ENCODE measurements at places on chromosomes 1 and 21.

DNA sequence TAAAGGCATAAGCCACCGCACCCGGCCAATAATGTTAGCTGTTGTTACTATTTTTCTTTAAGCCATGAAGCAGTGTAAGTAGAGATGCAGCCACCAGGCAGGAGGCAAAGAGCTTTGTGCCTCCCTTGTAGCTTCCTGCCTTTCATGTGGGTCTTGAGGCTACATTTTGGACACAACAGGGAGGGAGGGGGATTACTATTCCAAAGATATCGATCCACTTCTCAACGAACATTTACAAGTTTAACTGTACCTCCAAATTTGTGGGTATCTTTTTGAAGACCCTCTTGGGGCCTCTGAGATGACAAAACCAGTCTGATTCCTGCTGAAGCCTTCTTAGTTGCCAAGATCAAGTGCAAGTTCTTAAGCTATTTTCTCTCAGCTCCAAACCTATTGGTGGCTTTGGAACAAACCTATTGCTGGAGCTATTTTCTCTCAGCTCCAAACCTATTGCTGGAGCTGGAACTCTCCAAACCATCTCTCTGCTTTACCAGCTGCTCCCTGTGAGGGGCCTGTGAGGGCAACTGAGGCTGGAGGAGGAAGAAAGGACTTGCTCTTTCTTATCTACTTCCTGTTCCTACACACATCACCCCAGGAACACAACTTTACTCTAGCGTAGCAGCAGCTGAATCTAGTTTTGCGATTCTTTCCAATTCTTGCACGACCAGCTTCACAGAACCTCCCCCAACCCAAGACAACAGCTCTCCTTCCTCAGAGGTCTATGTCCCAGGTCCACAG lies 16.1 kb upstream of the RCAN3 start:
- no peaks in the 10 kb centered on the region for H3K27me3 ChIP-seq
- H3K4me3 ChIP-seq = no peak overlapping the region
- H3K36me3 ChIP-seq = no peaks in the 10 kb centered on the region
- no peak for DNase-seq

DNA sequence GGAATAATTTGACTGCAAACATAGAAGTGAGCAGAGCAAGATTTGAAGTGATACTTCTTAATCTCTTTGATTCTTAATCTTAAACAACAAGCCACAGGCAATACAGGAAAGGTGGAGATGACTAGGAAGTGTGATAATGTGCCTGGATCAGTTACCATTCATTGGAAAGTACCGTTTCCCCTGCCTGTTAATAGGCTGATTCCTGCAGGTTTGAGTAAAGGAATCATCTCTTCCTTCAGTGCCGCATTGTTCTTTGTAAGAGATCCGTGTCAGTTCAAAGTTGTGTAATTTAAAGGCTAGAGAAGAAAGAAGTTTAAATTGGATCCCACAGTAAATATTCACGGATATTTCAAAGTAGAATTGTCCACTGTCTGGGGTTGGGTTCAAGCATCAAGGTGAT lies 43.5 kb upstream of the BCL10 start:
- no peak overlapping the region for H3K27ac ChIP-seq
- no peaks in the 10 kb centered on the region for H3K36me3 ChIP-seq
- no peak overlapping the region for H3K4me3 ChIP-seq
- no peaks in the 10 kb centered on the region for H3K27me3 ChIP-seq

GRCh38 chr1:156204686-156205085 lies 8.1 kb upstream of the PMF1 start:
- H3K4me3 ChIP-seq = no peak overlapping the region
- no peaks in the 10 kb centered on the region for H3K4me1 ChIP-seq
- DNase-seq = no peak

DNA sequence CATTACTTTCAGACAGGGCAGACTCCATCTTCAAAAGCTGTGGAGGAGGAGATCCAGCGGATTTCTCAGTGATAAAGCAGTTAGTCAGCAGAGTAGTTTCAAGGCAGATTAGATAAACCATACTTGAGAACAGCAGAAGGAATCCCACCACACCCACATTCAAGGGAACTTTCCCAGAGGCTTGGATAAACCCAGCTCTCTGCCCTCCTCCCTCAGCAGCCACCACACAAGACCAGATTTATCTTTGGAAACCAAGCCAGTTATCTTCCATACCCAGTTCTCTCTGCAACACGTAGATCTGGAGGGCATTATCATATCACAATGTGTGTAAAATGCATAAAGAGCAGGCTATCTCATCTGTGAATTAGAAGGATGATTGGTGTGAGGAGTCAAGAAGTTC lies 40.2 kb downstream of the GFI1 start:
- H3K4me1 ChIP-seq = peaks cover 5% of the 10 kb centered on the region
- H3K27ac ChIP-seq = no peak overlapping the region
- no peaks in the 10 kb centered on the region for H3K27me3 ChIP-seq
- no peak overlapping the region for H3K4me3 ChIP-seq
- H3K36me3 ChIP-seq = no peaks in the 10 kb centered on the region

GRCh38 chr21:14836950-14837349 lies 227.8 kb downstream of the NRIP1 start:
- no peaks in the 10 kb centered on the region for H3K36me3 ChIP-seq
- H3K4me1 ChIP-seq = no peaks in the 10 kb centered on the region
- no peaks in the 10 kb centered on the region for H3K27me3 ChIP-seq
- no peak overlapping the region for H3K4me3 ChIP-seq

DNA sequence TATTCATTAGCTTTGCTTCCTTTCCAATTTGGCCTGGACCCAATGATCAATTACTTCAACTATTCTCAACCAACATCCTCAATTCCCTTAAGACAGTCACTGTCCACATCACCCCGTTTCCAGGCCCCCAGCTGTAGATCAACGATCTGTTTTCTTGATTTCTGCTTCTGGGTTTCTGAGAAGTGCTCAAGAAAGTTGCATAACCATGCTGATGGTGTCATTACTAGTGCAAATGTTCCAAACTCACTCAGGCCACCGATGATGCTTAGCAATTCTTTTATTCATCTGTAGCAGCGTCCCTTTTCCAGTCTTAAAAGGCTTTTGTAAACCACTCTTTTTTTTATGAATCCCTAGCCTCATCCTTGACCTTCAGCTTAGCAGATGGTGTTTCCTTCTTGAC lies 155.8 kb upstream of the PTGFR start:
- DNase-seq = no peak
- peaks cover 35% of the 10 kb centered on the region for H3K27me3 ChIP-seq
- H3K4me3 ChIP-seq = no peak overlapping the region
- H3K36me3 ChIP-seq = no peaks in the 10 kb centered on the region
- no peaks in the 10 kb centered on the region for H3K4me1 ChIP-seq

DNA sequence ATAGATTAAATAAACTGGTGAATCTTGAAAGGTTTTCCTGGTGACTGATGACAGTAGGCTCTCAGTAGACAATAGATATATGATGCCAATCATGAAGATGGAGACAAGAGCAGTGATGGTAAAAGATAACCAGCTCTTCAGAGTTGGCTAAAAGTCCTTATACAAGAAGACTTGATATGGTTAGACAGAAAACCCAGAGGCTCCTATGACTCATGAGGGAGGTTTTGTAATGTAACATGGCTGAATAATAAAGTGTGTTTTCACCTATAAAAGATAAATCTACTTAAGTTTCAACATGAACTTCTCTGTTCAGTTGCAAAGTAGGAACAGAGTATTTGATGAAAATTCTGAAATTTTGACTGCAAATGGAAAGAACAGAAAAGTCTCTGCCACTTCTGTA lies 12.7 kb upstream of the CRNN start:
- no peak for DNase-seq
- H3K4me1 ChIP-seq = no peaks in the 10 kb centered on the region
- no peaks in the 10 kb centered on the region for H3K27me3 ChIP-seq
- H3K4me3 ChIP-seq = no peak overlapping the region

DNA sequence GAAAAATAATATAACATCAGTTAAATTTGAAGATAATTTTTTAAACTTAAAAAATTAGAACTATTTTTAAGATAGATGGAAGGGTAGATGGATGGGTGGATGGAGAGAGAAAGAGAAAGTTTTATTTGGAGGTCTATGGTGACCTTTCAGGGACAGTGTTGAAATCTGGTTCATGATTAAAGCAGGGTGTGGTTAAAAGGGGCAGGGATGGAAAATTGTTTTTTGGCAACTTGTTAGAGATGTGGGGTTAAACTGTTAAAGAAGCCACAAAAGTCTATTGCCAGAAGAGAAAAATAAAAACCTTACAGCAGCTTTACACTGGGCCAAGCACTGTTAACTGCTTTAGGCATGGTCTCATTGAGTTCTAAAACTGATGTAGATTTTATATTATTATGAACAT lies 134.9 kb upstream of the GORAB start:
- DNase-seq = no peak
- H3K36me3 ChIP-seq = no peaks in the 10 kb centered on the region
- H3K27me3 ChIP-seq = no peaks in the 10 kb centered on the region
- H3K27ac ChIP-seq = no peak overlapping the region
- H3K4me3 ChIP-seq = no peak overlapping the region

DNA sequence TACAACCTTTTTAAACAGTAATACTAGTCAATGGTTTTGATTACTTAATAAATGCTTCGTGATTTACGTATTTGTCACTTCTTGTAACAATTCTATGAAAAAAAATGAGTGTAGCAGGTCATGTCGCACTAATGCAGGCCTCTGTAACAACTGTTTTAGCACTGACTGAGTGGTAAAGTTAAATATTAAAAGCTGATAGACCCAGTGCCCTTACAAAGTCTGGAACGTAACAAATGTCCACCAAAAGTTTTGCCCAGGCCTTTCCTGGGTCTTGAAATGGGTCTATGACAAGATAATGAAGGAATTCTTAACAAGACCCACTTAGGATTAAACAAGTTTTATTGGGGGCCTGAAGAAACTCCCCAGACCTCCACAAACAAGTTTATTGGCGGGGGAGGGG lies 304.6 kb upstream of the DEPDC1 start:
- no peak for DNase-seq
- H3K4me3 ChIP-seq = no peak overlapping the region
- no peaks in the 10 kb centered on the region for H3K27me3 ChIP-seq
- no peaks in the 10 kb centered on the region for H3K4me1 ChIP-seq
- H3K27ac ChIP-seq = no peak overlapping the region
- no peaks in the 10 kb centered on the region for H3K36me3 ChIP-seq

DNA sequence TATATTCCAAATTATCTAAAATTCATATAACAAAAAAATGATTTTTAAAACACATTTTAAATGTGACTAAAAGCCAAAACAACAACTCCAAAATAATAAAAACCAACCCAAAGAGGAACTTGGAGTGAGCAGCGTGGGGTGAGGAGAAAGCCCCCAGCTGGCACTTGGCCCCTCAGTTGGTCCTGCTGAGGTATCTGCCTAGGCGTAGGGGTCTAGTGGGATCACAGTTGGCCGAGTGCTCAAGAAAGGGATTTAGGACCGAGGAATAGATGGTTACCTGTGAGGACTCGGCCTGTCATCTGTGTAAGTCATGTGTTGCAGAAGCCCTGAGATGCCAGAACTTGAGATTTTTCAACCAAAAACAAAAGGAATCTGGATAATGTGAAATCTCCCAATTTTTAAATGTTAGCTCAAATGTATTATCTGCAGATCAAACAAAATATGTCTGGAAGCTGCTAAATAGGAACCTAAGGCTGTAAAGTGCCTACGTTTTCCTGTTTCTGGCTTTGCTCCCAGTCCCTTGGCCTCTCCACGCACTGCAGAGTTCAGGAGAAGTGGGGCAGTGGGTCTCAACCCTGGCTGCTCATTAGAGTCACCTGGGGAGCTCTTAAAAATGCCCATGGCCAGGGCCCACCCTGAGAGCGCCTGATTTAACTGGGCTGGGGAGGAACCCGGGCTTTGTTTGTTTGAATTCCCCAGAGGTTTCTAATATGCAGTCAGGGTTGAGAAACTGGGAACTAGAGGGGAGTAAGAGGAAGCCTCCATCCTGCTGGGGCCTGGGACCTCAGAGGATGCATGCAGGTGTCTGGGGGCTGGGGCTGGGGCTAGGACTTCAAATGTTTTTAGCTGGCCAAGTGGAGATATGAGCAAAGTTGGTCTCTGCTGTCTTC lies 38.5 kb upstream of the LDLRAP1 start:
- no peaks in the 10 kb centered on the region for H3K4me1 ChIP-seq
- H3K27ac ChIP-seq = no peak overlapping the region
- peaks cover 11% of the 10 kb centered on the region for H3K36me3 ChIP-seq
- DNase-seq = peak; percentile 52
- no peaks in the 10 kb centered on the region for H3K27me3 ChIP-seq

GRCh38 chr1:64304823-64305222 lies 101.4 kb downstream of the UBE2U start:
- H3K4me3 ChIP-seq = no peak overlapping the region
- no peaks in the 10 kb centered on the region for H3K4me1 ChIP-seq
- no peaks in the 10 kb centered on the region for H3K36me3 ChIP-seq

DNA sequence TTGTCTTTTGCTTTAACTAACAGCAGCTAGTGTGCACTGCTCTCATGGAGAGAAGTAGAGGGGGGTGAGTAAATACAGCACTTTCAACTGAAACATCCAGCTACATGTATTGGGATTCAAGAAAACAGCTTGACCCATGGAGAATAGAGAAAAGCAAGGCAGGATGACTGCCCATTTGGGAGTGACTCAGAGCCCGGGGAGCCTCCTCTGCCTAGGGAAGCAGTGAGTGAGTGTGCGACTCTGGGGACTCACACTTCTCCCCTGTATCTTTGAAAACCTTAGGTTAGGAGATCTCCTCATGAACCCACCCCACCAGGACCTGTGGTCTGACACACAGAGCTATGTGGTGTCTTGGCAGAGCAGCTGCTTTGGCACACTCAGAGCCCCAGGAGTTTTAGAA lies 82.0 kb upstream of the PTGFR start:
- no peaks in the 10 kb centered on the region for H3K4me1 ChIP-seq
- H3K27me3 ChIP-seq = no peaks in the 10 kb centered on the region
- no peak overlapping the region for H3K4me3 ChIP-seq

DNA sequence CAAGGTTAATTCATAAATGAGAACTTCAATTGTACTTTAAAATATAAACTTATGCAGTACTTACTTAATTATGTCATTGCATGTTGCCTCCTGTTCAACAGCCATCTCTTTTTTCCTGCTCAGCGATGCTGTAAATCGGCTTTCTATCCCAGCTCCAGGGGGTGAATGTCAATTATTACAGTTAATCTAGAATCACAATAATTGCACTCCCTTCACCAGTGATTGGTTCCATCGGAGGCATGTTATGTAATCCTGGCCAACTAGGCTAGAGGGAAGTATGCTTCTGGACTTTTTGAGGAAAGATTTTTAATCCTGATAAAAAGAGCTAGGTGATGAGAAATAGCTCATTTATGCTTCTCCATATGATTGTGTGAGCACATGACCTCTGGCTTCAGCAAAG lies 53.8 kb upstream of the SGIP1 start:
- no peaks in the 10 kb centered on the region for H3K4me1 ChIP-seq
- no peaks in the 10 kb centered on the region for H3K36me3 ChIP-seq
- no peak overlapping the region for H3K4me3 ChIP-seq
- H3K27ac ChIP-seq = no peak overlapping the region
- no peak for DNase-seq

DNA sequence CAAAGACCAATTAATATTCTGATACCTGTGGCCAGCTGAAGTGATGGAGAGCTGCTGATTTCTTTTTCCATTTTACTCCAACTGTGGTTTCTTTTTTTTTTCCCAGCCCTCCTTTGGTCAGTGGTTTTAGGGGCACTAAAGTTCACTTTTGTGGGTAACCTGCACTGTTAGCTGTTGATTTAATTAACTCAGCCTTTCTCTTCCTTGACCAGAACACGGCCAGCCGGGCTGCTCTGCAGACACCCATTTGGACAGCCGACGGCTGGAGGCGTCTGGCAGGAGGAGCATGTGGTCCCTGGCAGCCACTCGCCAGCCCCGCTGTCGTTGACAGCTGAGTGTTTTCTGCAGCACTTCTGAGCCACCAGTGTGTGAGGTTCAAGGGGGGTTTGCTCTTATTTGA lies 136.2 kb upstream of the RUNX3 start:
- no peak overlapping the region for H3K4me3 ChIP-seq
- no peak overlapping the region for H3K27ac ChIP-seq
- H3K36me3 ChIP-seq = no peaks in the 10 kb centered on the region
- no peaks in the 10 kb centered on the region for H3K27me3 ChIP-seq
- H3K4me1 ChIP-seq = no peaks in the 10 kb centered on the region

- peak overlapping the region; percentile 81 for H3K4me3 ChIP-seq
- no peak overlapping the region for H3K27ac ChIP-seq
- H3K4me1 ChIP-seq = peaks cover 15% of the 10 kb centered on the region
- DNase-seq = no peak
Observed at GRCh38 chr1:66334318-66334717, 199.6 kb upstream of the SGIP1 start.

Data from endodermal cell (in vitro differentiated cells).